ENCODE measurements at places on chromosomes 1 and 21.

DNA sequence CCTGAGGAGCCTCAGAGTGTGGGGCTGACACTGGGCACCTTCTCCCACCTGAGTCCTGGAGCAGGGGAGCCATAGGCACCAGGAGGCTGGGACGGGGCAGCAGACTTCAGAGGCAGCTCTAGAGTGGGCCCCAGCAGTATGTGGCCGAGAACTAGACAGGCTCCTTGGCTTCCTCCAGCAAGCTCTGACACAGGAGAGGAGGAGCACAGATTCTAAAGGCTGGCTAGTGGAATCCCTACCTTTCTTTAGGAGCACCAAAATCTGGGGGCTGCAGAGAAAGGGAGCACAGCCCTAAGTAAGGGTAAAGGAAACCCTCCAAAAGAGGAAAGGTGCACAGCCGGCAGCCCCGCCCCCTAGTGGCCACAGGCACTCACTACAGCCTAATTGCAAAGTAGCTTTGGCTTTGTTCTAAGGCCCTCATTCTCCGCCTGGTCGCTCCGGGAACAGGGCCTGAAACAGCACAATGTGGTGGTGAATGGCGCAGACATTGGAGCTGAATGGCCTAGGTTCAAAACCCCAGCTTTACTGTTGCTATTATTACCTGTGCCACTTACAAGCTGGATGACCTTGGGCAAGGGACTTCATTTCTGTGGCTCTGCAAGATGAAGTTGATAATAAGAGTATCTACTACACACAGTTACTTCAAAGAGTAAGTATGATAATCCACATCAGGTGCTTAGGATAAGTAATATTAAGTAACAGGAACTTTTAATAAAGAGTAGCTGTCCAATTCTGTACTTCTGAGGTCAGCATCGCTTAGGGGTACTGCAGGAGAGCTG is 8.8 kb upstream of the GUCA2A start:
- DNase-seq: no peak

DNA sequence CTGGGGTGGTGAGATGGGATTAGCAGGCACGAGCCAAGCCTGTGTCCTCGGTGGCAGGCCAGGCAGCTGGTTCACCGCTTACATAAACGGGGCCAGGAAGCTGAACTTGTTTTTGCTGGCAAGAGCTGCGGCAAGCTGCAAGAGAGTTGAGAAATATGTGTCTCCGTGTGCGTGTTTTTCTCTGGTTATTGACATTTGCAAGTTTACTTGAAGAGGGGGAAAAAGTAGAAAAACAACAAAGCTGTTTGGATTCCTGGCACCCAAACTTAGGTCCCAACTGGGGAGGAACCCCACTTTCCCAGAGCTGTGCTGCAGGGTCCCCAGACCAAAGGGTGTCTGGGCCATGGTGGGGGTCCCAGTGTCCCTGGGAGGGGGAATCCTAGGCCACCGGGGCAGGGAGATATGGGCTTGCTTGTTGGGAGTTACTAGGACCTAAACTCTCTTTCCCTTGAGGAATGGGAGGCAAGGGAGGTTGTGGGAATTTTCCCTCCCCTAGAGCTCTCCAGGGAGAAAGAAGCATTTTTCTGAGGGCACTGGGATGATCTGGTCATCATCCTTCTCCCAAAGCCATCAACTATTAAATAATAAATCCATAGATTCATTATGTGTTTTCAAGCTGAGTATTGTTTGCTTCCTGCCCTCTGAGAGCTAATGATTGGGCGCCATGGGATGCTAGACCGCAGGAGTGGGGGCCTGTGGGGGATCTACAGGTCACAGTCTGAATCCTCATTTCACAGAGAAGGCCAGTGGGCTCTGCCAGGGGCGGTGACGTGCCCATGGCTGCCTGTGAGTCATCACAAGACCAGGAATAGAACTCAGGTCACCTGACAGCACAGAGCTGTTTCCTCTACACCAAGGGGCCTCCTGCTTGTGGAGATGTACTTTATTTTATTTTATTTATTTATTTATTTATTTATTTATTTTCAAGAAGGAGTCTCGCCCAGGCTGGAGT is 14.8 kb downstream of the IL6R start:
- DNase-seq: no peak

- DNase-seq: no peak
These were observed 187.8 kb downstream of the RUNX1 start for GRCh38 chr21:34861258-34861657.

DNA sequence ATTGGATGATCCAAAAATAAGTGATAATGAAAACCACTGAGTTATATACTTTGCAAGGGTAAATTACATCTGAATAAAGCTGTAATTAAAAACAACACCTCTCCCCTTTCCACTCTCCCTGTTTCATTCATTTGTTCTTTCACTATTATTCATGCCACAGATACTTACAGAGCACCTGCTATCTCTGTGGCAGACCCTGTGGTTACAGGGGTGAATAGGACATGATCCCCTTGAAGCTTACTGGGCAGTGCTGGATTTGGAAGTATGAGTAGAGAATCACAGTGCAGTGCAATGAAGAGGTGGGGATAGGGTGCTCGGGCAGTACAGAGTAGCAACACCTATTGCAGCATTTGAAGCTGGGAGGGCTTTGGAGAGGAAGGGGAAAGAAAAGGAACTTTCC is 21.7 kb downstream of the ARV1 start:
- no peak for DNase-seq

- no peak for DNase-seq
These were observed 233.3 kb upstream of the COA6 start for GRCh38 chr1:234139966-234140365.

GRCh38 chr1:181817091-181817490 is 244.4 kb downstream of the ZNF648 start:
- DNase-seq: no peak

- no peak for DNase-seq
These were observed 1133.1 kb downstream of the PLA2G4A start for GRCh38 chr1:187961895-187962294.

- no peak for DNase-seq
These were observed 18.6 kb upstream of the YTHDF2 start for GRCh38 chr1:28718166-28718565.
